Testis (tissue), 5 donors: ENCODE measurements at places on chromosomes 3 and 15. TPM values are rescaled to one million over a fixed set of nuclear protein-coding genes. Genes with fewer than 3 reads are reported as not detected.
A peak's percentile ranks its signal among the peaks of the same experiment; 100 is the strongest.

DNA sequence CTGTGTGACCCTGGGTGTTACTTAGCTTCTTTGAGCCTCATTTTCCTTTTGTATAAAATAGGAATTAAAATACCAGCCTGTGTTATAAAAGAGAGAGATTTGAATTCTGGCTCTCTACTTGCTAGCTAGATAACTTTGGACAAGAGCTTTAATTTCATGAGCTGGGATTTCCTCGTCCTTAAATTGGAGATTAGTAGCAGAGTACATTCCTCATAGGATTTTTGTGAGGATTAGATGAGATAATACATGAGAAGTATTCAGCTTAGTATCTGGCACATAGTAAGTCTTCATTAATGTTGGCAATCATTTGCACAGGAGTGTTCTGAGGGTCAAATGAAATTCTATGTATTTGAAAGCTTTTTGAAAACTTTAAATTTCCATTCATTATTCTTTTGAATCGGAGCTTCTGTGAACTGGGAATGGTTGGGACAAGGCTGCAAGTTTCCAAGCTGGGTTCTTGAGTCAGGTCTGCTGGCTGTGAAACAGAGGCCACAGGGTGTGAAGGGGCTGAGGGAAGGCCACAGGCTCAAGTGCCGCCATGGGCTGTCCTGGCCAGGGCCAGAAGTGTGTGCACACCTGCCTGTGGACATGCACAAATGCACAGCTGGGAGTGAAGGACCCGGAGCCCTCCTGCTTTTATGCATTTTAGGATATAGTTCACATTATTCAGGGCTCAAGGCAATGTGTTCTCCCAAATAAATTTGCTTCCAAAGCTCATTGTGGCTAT, 17.2 kb downstream of the ALPK3 start:
- DNase-seq = no peak
- no peak overlapping the region for H3K4me3 ChIP-seq
- no peaks in the 10 kb centered on the region for H3K4me1 ChIP-seq
- no peaks in the 10 kb centered on the region for H3K27me3 ChIP-seq

GRCh38 chr3:107910713-107911259, 180.0 kb downstream of the CD47 start:
- no peak overlapping the region for H3K27ac ChIP-seq
- H3K27me3 ChIP-seq = no peaks in the 10 kb centered on the region
- H3K36me3 ChIP-seq = no peaks in the 10 kb centered on the region
- H3K4me1 ChIP-seq = no peaks in the 10 kb centered on the region
- DNase-seq = no peak
- no peak overlapping the region for H3K4me3 ChIP-seq

GRCh38 chr3:169454060-169454317, 209.5 kb downstream of the MECOM start:
- H3K4me1 ChIP-seq = no peaks in the 10 kb centered on the region
- no peak overlapping the region for H3K27ac ChIP-seq
- no peaks in the 10 kb centered on the region for H3K27me3 ChIP-seq
- H3K36me3 ChIP-seq = no peaks in the 10 kb centered on the region
- DNase-seq = no peak

PRC1 gene
- total RNA-seq = 74.3 TPM

GRCh38 chr3:36596419-36596818, 167.9 kb downstream of the DCLK3 start:
- H3K4me3 ChIP-seq = no peak overlapping the region
- DNase-seq = no peak
- no peaks in the 10 kb centered on the region for H3K4me1 ChIP-seq
- no peaks in the 10 kb centered on the region for H3K36me3 ChIP-seq

LRRK1 gene
- 24.6 TPM for total RNA-seq

- H3K27ac ChIP-seq = no peak overlapping the region
- H3K36me3 ChIP-seq = no peaks in the 10 kb centered on the region
- H3K27me3 ChIP-seq = no peaks in the 10 kb centered on the region
- peak; percentile 83 for DNase-seq
These were observed 170.5 kb upstream of the PROK2 start for GRCh38 chr3:71955240-71956068.

DNA sequence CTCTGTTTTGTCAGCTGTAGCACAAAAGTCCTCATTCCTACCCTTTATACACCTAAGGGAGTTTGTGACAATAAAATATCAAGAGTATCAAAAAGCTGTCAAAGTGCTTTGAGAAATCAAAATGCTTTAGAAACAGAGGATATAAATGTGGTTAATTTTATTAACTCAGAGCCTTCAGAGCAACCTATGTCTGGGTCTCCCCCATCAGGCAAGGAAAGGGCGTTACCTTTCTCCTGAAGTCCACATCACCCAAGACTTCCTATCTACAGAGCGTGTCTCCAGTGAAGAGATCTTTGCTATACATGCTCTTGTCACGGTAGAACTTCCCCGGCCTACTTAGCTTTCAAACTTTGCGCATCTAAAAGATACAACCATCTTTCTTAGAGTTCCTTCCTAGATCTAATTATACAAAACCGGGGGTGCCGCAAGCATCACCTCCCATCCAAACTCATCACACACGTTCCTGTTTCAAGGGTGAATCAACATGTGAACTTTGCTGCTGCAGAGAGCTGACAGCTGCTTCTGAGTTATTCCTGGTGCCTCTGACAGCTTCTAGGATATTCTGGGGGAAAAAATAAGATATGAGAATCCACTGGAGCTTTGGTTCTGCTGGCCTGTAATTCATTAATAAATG, 93.0 kb downstream of the RARB start:
- H3K4me3 ChIP-seq = no peak overlapping the region
- no peak for DNase-seq
- no peaks in the 10 kb centered on the region for H3K27me3 ChIP-seq
- no peaks in the 10 kb centered on the region for H3K4me1 ChIP-seq

PIGBOS1 gene
- total RNA-seq = 10.3 TPM

- H3K36me3 ChIP-seq = no peaks in the 10 kb centered on the region
- H3K27me3 ChIP-seq = no peaks in the 10 kb centered on the region
- no peak for DNase-seq
- no peak overlapping the region for H3K27ac ChIP-seq
These were observed 200.1 kb downstream of the GABRB3 start for GRCh38 chr15:26572602-26573350.

DNA sequence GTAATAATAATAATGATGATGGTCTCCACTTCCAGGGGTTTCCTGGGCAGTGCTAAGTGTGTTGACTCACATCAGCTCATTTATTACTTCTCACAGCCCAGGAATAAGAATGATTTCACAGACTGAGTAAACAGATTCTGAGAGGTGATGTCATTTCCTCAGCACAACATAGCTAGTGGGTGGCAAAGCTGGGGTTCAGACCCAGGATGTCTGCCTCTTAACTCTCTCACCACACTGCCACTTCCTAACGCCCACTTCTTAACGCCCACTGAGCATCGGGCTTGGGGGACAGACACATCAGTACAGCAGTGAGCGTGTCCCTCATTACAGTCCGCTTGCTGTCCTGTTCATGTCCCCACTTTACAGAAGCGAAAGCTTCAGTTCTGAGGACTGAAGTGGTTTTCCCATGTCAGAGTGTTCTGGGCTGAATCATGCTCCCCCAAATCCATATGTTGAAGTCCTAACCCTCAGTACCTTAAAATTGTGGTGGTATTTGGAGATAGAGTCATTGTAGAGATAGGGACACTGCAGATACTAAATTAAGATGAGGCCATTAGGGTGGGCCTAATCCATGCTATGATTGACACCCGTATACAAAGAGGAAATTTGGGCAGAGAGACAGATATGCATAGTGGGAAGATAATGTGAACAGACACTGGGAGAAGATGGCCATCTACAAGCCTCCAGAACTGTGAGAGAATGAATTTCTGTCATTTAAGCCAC, 68.0 kb downstream of the ATP2B2 start:
- no peak overlapping the region for H3K4me3 ChIP-seq
- H3K36me3 ChIP-seq = no peaks in the 10 kb centered on the region
- H3K27ac ChIP-seq = no peak overlapping the region
- no peak for DNase-seq
- H3K4me1 ChIP-seq = no peaks in the 10 kb centered on the region

GRCh38 chr3:197371591-197372046, 73.2 kb upstream of the DLG1 start:
- H3K4me3 ChIP-seq = no peak overlapping the region
- H3K27ac ChIP-seq = no peak overlapping the region
- no peak for DNase-seq
- no peaks in the 10 kb centered on the region for H3K4me1 ChIP-seq
- H3K36me3 ChIP-seq = no peaks in the 10 kb centered on the region

IGSF10 gene
- total RNA-seq = 12.3 TPM

GRCh38 chr3:141860766-141861513, 15.5 kb upstream of the ATP1B3 start:
- H3K27ac ChIP-seq = no peak overlapping the region
- no peaks in the 10 kb centered on the region for H3K27me3 ChIP-seq
- H3K36me3 ChIP-seq = no peaks in the 10 kb centered on the region
- H3K4me3 ChIP-seq = no peak overlapping the region

RPL15 gene
- total RNA-seq = 1,409 TPM

MYO5C gene
- total RNA-seq = 47.6 TPM

CFAP20DC gene
- total RNA-seq = 42.0 TPM

GRCh38 chr3:34619990-34620389, 821.6 kb downstream of the PDCD6IP start:
- H3K4me1 ChIP-seq = no peaks in the 10 kb centered on the region
- DNase-seq = no peak
- no peak overlapping the region for H3K27ac ChIP-seq

DNA sequence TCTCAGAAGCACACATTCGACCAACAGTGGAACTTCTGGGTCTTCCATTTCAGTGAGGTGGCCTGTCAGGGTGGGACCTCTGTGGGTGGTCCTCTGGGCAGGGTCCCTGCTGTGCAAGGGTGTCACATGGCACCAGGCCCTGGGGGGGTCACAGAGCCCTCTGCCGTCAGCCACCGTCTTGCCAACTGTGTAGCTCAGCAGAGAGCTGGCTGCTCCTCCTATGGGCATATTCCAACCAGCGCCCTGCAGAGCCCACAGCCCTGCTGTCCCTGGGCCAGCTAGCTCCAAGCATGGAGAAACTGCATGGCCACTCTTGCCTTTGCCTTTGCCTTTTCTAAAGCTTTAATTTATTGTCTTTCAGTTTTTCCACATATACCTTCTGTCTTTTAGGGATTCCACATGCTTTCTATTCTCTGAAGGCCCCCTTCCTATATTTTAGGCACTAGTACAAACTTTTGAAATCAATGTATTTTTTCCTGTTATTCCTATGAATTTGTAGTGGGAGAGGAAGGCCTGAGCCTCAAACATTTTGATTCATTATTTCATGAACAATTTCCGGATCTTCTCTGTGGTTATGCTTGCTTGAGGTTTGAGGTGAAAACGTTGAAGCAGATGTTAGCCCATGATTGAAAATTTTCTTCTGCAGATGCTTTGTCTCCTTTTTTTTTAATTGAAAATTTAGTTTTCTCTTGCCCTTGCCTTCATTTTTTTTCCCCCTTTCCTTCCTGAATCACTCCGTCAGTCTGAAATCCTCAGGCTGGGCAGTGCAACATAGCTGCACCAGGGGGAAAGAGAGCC, 11.7 kb downstream of the IQCF1 start:
- no peak overlapping the region for H3K4me3 ChIP-seq
- H3K4me1 ChIP-seq = no peaks in the 10 kb centered on the region
- DNase-seq = no peak
- H3K27me3 ChIP-seq = no peaks in the 10 kb centered on the region
- H3K27ac ChIP-seq = no peak overlapping the region

DUOXA2 gene
- 0.39 TPM for total RNA-seq

HTR3E gene
- total RNA-seq = 0.31 TPM

STRIT1 gene
- not detected for total RNA-seq

DNA sequence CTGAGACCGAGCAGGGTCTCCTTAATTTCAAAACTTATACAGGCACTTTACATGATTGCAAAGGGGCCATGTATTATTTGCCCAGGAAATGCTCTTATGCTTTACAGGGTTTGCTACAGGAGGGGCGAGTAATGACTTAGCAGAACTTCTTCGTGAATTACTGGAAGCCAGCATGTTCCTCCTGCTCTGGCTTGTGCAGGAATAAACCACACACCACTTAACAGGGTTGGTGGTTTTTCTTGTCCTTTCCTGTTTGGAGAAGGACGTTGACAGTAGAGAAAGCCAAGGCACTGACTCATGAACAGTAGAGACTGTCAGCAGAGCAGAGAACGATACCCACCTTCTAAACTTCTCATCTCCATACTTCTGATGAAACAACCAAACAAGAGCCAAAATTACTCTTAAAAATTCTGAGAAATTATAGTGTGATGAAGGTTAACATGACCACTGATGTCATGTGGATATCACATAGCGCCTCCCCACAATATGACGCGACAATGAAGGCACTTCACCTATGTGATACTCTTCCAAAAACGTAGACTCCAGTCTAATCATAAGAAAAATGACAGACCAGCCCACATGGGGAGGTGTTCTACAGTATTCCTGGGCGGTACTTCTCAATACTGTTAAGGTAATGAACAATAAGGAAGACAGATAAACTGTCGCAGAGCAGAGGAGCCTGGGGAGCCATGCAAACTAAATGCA, 24.7 kb upstream of the MCTP2 start:
- no peaks in the 10 kb centered on the region for H3K36me3 ChIP-seq
- no peaks in the 10 kb centered on the region for H3K27me3 ChIP-seq

DNA sequence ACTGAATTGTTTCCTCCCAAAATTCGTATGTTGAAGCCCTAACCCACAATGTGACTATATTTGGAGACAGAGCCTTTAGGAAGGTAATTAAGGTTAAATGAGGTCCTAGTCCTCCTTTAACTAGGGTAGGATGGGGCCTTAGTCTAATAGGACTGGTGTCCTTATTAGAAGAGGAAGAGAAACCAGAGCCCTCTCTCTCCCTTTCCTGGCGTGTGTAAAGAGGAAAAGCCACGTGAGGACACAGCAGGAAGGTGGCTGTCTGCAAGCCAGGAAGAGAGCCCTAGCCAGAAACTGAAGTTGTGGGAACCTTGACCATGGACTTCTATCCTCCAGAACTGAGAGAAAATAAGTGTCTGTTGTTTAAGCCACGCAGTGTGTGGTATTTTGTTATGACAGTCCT, 94.3 kb downstream of the OXNAD1 start:
- H3K4me1 ChIP-seq = no peaks in the 10 kb centered on the region
- H3K4me3 ChIP-seq = no peak overlapping the region
- DNase-seq = no peak
- H3K36me3 ChIP-seq = no peaks in the 10 kb centered on the region
- H3K27me3 ChIP-seq = no peaks in the 10 kb centered on the region
- no peak overlapping the region for H3K27ac ChIP-seq

GRCh38 chr15:43702174-43702573, 8.5 kb downstream of the CKMT1A start:
- no peaks in the 10 kb centered on the region for H3K27me3 ChIP-seq
- H3K36me3 ChIP-seq = no peaks in the 10 kb centered on the region
- no peak overlapping the region for H3K4me3 ChIP-seq
- H3K4me1 ChIP-seq = no peaks in the 10 kb centered on the region
- DNase-seq = no peak

SCAP gene
- 313 TPM for total RNA-seq

- peak overlapping the region; percentile 28 for H3K27ac ChIP-seq
- no peaks in the 10 kb centered on the region for H3K36me3 ChIP-seq
- peak overlapping the region; percentile 43 for H3K4me3 ChIP-seq
- H3K4me1 ChIP-seq = no peaks in the 10 kb centered on the region
These were observed 799 bp downstream of the ABI3BP start for GRCh38 chr3:100992231-100993012.

GRCh38 chr15:46872981-46873330, 844.3 kb upstream of the SEMA6D start:
- no peak overlapping the region for H3K27ac ChIP-seq
- H3K4me3 ChIP-seq = no peak overlapping the region
- no peaks in the 10 kb centered on the region for H3K4me1 ChIP-seq
- H3K36me3 ChIP-seq = no peaks in the 10 kb centered on the region
